Common myeloid progenitor, CD34-positive (primary cell): ENCODE measurements at places on chromosomes 16 and 17.

- H3K4me3 ChIP-seq: no peak overlapping the region
- H3K27me3 ChIP-seq: no peaks in the 10 kb centered on the region
- no peak overlapping the region for H3K27ac ChIP-seq
- DNase-seq: no peak
Measured at GRCh38 chr17:68694791-68695485, 93.8 kb upstream of the FAM20A start.

DNA sequence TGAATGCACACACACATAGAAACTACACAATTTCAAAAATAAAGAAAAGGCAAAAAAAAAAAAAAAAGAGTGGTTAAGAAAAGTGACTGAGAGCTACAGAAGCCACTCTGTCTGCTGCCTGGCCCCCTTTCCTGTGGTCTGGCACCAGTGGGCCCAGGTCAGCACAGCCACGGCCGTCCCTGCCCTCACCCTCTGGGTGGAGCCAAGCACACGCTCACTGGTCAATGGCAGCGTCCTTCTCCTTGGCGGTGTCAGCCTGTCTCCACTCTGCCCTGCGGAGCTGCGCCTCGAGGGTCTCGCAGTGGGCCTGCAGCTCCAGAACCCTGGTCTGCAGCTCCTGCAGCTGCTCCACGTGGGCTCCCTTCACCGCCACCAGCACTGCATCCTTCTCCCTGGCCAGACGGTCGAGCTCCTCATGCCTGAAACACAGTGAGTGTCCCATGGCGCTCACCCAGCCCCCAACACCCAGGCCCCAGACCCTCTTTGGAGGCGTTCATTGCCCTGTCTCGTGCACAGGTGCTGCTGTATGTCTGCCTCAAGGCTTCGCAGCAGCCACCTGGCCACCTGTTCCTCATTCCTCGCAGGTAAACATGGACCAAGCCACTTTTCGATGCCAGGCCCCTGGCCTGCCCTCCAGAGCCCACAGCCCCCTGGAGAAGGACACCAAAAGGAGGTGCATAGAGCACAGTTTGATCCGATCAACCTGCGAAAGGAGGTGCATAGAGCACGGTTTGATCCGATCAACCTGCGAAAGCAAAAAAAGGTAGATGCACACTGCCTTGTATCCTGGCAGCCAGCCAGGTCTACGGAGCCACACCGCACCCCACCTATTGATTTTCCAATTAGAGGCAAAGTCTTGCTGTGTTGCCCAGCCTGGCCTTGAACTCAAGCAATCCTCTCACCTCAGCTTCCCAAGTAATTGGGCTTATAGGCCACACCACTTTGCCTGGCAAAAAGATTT lies 24.4 kb downstream of the CCDC57 start:
- peaks cover 3% of the 10 kb centered on the region for H3K36me3 ChIP-seq
- no peaks in the 10 kb centered on the region for H3K4me1 ChIP-seq
- no peaks in the 10 kb centered on the region for H3K27me3 ChIP-seq
- no peak overlapping the region for H3K4me3 ChIP-seq

GRCh38 chr17:63178530-63178929 lies 212.5 kb downstream of the TANC2 start:
- no peaks in the 10 kb centered on the region for H3K27me3 ChIP-seq
- H3K4me1 ChIP-seq: no peaks in the 10 kb centered on the region
- no peak overlapping the region for H3K27ac ChIP-seq
- H3K4me3 ChIP-seq: no peak overlapping the region
- DNase-seq: no peak

DNA sequence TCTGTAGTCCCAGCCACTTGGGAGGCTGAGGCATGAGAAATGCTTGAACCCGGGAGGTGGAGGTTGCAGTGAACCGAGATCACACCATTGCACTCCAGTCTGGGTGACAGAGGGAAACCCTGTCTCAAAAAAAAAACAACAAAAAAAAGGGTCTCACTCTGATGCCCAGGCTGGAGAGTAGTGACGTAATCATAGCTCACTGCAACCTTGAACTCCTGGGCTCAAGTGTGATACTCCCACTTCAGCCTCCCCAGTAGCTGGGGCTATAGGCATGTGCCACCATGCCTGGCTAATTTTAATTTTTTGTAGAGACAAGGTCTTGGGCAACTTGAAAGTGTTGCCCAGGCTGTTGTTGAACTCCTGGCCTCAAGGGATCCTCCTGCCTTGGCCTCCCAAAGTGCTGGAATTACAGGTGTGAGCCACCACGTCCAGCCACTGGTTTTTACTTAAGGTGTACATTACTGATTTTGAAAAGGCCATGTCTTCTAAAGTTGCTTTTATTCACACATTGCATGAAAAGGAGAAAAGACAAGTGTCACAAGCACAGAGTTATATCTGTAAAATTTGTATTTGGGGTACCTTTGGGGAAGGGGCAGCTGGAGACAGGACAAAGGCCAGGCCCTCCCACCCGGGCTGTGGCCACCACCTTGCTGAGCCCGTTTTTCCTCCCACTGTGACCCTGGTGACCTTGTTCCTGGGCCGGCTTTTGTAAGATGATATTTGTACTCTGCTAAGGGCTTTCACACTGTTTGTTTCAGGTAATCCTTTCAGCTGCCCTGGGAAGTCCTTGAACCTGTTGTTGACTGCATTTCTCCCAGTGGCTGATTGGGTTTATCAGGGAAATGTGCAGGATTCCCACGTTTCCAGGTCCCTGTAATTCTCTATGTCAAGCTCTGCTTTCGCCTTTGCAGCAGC lies 11.5 kb downstream of the GPT2 start:
- no peak overlapping the region for H3K27ac ChIP-seq
- no peaks in the 10 kb centered on the region for H3K27me3 ChIP-seq
- DNase-seq: no peak
- H3K36me3 ChIP-seq: peaks cover 58% of the 10 kb centered on the region
- H3K4me1 ChIP-seq: no peaks in the 10 kb centered on the region
- no peak overlapping the region for H3K4me3 ChIP-seq

GRCh38 chr17:17141860-17142552 lies 64.1 kb downstream of the PLD6 start:
- peak; percentile 21 for DNase-seq
- H3K36me3 ChIP-seq: peaks cover 1% of the 10 kb centered on the region
- no peak overlapping the region for H3K4me3 ChIP-seq
- no peaks in the 10 kb centered on the region for H3K4me1 ChIP-seq
- no peaks in the 10 kb centered on the region for H3K27me3 ChIP-seq
- H3K27ac ChIP-seq: no peak overlapping the region

DNA sequence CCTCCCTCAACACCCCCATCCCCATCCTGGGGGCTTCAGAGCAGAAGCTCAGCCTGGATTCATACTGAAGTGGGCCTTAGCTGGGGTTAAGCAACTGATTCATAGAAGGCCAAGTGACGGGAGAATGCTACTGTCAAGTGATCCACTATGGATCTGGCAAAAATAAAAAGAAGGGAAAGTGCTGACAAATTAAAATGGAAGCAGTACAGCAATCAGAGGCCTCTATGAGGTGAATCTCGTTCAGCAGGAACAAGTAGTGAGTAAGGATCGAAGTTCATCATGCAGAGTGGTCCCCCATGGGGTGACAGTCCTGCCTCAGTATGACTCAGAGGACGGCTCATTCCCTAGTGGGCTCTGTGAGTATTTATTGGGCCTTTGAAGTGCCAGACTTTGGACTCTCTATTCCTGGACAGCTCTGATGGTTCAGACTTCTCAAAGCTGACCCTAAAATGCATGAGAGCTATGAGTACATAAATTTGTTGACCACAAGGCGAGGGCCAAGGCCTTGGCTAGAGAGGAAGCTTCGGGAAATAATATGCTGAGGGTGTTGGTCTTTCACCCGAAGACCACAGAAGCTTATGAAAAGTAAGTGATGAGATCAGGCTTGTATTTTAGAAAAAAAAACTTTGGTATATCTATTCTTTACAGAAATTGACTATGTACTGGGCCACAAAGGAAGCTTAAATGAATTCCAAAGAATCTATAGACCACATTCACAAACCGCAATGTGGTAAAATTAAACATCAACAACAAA lies 5.3 kb upstream of the NSMCE1 start:
- H3K27ac ChIP-seq: no peak overlapping the region
- H3K27me3 ChIP-seq: no peaks in the 10 kb centered on the region
- no peak overlapping the region for H3K4me3 ChIP-seq
- H3K4me1 ChIP-seq: peaks cover 16% of the 10 kb centered on the region
- no peaks in the 10 kb centered on the region for H3K36me3 ChIP-seq

GRCh38 chr17:9272501-9273200 lies 251.3 kb downstream of the NTN1 start:
- no peaks in the 10 kb centered on the region for H3K27me3 ChIP-seq
- DNase-seq: no peak
- H3K4me3 ChIP-seq: no peak overlapping the region
- no peak overlapping the region for H3K27ac ChIP-seq
- no peaks in the 10 kb centered on the region for H3K36me3 ChIP-seq
- no peaks in the 10 kb centered on the region for H3K4me1 ChIP-seq

DNA sequence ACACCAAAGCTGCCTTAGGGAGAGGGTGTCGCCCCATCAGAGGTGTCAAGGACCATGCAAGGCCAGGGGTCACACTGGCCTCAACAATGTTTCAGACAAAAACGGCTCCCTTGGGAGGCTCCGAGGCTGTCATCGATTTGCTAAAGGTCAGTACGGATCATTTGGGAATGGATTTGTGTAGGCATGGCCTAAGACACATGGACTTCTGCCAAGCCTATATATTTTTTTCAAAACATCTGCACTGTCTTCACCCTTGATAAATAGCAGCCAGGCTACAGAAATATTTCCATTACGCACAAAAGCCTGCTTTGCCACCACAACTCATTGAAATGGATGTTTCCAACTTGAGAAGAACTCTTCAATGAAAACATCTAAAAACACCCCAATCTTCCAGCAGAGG lies 10.3 kb downstream of the CUEDC1 start:
- H3K27ac ChIP-seq: no peak overlapping the region
- H3K4me3 ChIP-seq: no peak overlapping the region
- no peaks in the 10 kb centered on the region for H3K27me3 ChIP-seq
- peaks cover 65% of the 10 kb centered on the region for H3K4me1 ChIP-seq

DNA sequence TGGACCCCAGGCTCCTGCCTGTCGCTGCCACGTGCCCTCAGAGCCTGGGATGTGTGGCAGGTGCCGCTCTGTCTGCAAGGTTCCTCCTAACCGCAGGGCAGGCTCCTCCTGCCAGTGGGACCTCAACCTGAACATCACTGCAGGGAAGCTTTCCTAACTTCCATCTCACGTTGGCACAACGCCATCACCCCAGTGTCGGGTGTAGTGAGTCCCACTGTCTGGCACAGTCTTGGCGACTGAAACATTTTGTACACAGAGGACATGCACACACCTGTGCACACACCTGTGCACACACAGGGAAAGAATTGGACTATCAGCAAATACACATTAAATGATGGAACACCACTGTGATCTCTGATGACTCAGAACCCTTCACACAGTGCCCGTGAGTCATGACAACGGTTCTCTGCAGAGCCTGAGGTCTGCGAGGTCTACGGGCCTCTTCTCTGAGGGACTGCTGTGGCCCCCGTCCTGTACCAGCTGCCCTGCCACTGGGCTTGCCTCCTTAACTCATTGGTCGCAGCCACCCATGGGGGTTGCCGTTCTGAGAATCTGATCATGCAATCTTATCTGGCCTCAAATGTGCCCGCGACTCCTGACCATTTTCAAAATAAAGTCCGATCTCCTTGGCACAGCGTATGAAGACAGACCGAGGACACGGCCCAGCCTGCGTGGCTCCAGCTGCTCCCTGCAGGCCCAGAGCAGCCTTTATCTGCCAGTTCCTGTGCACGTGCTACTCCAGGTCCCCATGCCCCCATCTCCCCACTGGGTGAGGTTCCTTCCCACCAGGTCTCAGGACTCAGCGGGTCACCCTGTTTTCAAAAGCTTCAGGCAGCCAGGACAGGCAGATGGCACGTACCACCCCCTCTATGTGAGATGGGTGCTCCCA lies 7.6 kb downstream of the CCDC57 start:
- peaks cover 29% of the 10 kb centered on the region for H3K4me1 ChIP-seq
- no peak overlapping the region for H3K4me3 ChIP-seq
- no peaks in the 10 kb centered on the region for H3K27me3 ChIP-seq
- H3K27ac ChIP-seq: no peak overlapping the region
- no peak for DNase-seq

- peaks cover 2% of the 10 kb centered on the region for H3K36me3 ChIP-seq
- H3K27me3 ChIP-seq: no peaks in the 10 kb centered on the region
- peak overlapping the region; percentile 89 for H3K4me3 ChIP-seq
- H3K27ac ChIP-seq: peak overlapping the region; percentile 77
- peak; percentile 84 for DNase-seq
Measured at GRCh38 chr17:57986841-57987580, 1.0 kb downstream of the VEZF1 start.

- no peak overlapping the region for H3K27ac ChIP-seq
- no peak overlapping the region for H3K4me3 ChIP-seq
- peak; percentile 18 for DNase-seq
- H3K36me3 ChIP-seq: no peaks in the 10 kb centered on the region
- peaks cover 34% of the 10 kb centered on the region for H3K4me1 ChIP-seq
Measured at GRCh38 chr16:72848028-72848400, 199.9 kb downstream of the ZFHX3 start.

GRCh38 chr16:73864868-73865267 lies 431.7 kb upstream of the PSMD7 start:
- peaks cover 2% of the 10 kb centered on the region for H3K27me3 ChIP-seq
- no peaks in the 10 kb centered on the region for H3K36me3 ChIP-seq
- H3K4me1 ChIP-seq: no peaks in the 10 kb centered on the region
- H3K27ac ChIP-seq: no peak overlapping the region
- no peak for DNase-seq

DNA sequence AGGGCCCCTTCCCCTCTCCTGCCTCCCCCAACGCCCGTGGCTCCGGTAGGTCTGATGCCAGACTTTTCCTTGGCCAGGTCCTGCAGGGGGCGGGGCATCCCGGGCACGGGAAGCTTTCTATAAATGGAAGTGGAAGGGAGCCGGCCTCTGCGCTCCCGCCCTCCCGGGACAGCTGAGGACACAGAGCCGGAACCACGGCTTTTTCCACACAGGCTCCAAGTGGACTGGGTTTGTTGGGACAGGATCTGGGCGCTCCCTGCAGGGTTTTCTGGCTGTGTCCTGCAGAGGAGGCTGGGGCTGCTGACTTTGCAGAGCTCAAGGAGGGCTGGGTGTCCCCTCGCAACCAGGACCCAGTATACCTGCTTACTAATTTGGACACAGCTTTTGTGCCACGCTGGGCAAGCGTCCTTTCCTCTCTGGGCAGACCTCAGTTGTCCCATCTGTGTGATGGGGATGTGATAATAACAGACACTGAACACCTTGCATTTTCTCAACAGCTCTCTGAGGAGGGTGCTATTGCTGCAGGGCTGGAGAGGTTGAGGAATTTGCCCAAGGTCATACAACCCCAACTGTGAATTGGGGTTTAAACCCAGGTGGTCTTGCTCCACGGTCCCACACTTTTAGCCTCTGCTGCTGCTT lies 1.8 kb downstream of the TNS4 start:
- H3K4me3 ChIP-seq: no peak overlapping the region
- DNase-seq: no peak
- H3K36me3 ChIP-seq: no peaks in the 10 kb centered on the region

- peaks cover 53% of the 10 kb centered on the region for H3K27me3 ChIP-seq
- no peak for DNase-seq
- H3K36me3 ChIP-seq: no peaks in the 10 kb centered on the region
- no peak overlapping the region for H3K27ac ChIP-seq
Measured at GRCh38 chr17:74935048-74935447, 650 bp upstream of the OTOP3 start.
